ENCODE measurements at places on chromosomes 5 and 9. TPM values are rescaled to one million over a fixed set of nuclear protein-coding genes. Genes with fewer than 3 reads are reported as not detected.

TAF11L3 gene
- not detected for total RNA-seq

DNA sequence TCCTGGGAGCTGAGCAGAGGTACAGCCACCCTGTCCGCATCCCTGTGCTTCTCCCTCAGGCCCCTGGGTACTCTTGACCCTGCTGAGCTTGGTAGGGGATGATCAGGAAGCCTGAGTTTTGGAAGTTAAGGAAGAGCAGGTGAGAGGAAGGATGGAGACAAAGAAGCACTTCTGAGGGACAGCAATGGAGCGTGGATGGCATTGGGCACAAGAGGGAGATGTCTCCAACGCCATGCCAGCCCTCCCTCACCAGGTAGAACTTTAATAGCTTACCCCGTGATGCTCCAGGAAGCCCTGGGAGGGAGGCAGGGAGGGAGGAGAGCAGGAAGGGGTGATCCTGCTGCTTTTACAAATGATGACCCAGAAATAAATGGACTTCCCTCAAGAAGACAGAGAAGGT lies 29.9 kb upstream of the SMU1 start:
- H3K27ac ChIP-seq, result no peak overlapping the region
- no peak overlapping the region for H3K4me3 ChIP-seq
- no peaks in the 10 kb centered on the region for H3K27me3 ChIP-seq
- no peak for DNase-seq

IGIP gene
- total RNA-seq, result 13.7 TPM

PCDH12 gene
- not detected for total RNA-seq

DNA sequence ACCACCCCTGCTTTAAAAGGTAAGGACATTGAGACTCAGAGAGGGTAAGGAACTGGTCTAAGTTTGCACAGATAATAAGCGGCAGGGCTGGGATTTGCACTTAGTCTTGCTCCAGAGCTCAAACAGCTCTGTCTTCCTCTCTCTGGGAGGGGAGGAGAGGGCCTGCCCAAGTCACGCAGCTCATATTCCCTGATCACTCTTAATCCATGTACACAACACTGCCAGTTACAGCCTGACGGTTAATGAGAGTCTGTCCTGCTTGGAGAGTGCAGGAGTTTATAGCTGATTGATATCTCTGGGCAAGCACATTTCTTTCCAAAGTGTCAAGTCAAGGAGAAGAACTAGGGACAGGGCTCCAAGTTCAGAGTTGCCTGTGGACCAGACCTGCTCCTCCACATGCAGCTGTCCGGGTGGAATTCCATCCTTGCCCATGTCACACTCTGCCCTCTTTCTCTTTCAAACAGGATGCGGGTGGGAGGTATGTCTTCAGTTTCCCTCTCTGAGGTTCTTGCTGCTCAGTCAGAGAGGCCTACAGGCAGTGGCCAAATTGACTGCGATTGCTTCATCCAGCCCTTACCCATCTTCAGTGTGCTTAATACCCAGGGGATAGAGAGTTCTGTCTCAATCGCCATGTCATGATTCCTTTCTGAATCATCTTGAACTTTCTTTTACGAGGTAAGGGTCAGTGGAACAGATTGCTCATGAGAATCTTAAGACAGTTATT lies 54.5 kb downstream of the GALNT12 start:
- no peak overlapping the region for H3K4me3 ChIP-seq
- H3K36me3 ChIP-seq, result no peaks in the 10 kb centered on the region
- H3K4me1 ChIP-seq, result no peaks in the 10 kb centered on the region
- no peak for DNase-seq

DNA sequence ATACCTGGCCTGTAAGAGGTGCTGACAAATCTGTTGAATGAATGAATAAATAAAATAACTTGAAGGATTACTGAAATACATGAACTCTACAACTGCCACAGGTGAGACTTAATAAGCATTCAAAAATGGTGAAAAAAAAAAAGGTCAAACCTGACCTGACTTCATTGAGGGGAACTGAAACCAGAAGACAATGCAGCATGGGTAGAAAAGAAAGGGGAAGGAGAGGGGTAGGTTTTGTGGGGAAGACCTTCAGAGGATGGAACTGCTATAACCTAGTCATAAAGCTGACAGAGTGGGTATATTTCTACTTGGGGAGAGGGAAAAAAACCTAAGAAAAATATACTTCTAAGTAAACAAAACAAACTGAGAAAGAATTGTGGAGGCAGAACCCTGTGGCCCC lies 56.6 kb downstream of the RASEF start:
- no peaks in the 10 kb centered on the region for H3K36me3 ChIP-seq
- no peak for DNase-seq
- H3K27ac ChIP-seq, result no peak overlapping the region
- no peaks in the 10 kb centered on the region for H3K27me3 ChIP-seq
- H3K4me3 ChIP-seq, result no peak overlapping the region

GRCh38 chr9:70291446-70291845 lies 32.7 kb downstream of the SMC5 start:
- no peak for DNase-seq
- no peak overlapping the region for H3K4me3 ChIP-seq
- no peaks in the 10 kb centered on the region for H3K4me1 ChIP-seq
- H3K27ac ChIP-seq, result no peak overlapping the region
- H3K27me3 ChIP-seq, result no peaks in the 10 kb centered on the region

GRCh38 chr5:68954618-68954910 lies 139.2 kb upstream of the SLC30A5 start:
- H3K4me1 ChIP-seq, result no peaks in the 10 kb centered on the region
- no peak overlapping the region for H3K4me3 ChIP-seq
- H3K36me3 ChIP-seq, result no peaks in the 10 kb centered on the region

IL17B gene
- not detected for total RNA-seq

GRCh38 chr9:98149422-98149821 lies 30.4 kb upstream of the TRIM14 start:
- H3K27ac ChIP-seq, result no peak overlapping the region
- no peak for DNase-seq
- H3K27me3 ChIP-seq, result no peaks in the 10 kb centered on the region

LCN9 gene
- total RNA-seq, result not detected

All from CD4-positive, alpha-beta memory T cell (primary cell).